Stimulated activated CD8-positive, alpha-beta memory T cell treated with anti-CD3 and anti-CD28 coated beads, Interleukin-2, amount 100 ng/mL, for 1 hour (primary cell): ENCODE measurements at places on chromosomes 5 and 9.

DNA sequence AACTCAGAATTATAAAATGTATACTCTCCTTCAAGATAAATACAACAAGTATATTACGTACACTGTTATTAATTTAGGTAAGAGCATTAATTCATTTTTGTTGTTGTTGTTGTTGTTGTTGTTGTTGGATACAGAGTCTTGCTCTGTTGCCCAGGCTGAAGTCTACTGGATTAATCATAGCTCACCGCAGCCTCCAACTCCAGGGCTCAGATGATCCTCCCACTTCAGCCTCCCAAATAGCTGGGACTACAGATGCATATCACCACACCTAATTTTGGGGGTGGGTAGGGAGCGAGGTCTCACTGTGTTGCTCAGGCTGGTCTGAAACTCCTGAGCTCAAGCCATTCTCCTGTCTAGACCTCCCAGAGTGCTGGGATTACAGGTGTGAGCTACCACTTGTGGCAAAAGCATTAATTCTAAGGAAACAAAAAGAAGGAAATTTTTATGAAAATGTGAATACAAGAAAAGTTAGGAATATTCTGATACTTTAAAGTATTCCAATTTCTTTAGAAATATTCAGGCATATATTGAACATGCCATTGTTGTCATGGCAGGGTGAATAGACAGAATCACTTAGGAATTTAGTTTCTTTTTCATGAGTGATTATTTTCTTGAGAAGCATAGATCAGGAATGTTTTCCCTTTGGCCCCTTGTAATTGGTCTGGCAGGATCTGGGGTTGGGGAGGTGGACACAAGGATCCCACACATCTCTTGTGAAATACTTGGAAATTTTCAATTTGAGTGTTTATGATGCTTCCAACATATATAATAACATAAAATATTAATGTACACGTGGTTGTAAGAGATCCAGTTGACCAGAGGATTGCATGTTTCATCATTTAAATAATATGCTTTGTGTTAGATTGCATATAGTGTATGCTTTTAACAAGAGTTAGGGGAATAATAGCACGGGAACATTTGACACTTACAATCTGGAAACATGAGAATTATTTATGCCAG is 263.6 kb downstream of the FANCC start:
- no peak for DNase-seq

DNA sequence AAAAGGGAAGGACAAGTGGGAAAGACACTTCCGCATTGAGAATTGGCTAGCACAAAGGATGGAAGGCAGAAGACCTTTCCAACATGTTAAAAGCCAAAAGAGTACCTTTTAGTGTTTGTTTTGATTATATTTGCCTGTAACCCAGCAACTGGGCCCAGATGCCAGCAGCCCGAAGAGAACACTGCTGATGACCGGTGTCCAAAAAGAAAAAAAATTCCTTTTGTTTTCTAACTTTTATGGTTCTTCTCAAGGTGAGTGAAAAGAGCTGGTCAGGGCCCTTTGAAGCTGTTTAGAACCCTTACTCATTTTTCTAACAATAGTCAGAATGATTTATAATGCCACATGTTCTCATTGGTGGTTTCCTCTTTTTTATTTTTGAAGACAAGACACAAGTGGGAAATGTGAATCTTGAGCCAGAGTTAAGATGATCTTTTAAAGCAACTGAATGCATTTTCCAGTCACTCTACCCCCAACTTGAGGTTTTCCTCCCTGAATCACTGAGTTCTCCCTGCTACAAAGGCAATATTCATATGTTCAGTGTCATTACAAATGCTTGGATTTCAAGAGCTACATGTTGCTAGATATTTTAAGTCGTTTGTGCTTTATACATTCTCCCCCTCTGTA is 32.3 kb upstream of the ZNF462 start:
- DNase-seq, result no peak

DNA sequence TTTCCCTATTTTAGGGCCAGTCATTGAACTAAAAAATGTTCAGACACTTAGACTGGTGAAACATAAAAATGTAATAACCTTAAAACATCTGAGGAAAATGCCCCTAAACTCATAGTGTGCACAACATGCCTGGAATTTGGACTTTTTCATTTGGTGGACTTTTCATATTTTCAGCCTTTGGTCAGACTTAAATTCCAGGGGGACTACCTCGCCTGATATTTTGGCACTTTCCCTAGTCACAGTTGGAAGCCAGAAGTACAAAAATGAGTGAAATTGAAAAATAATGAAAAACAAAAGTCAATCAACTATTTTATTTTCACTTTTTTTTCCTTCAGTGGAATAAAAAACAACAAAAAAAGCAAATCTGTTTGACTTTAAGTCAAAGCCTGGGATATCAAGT is 256.2 kb downstream of the ACTL7B start:
- no peak for DNase-seq

GRCh38 chr9:111658943-111659342 is 2.5 kb upstream of the GNG10 start:
- no peak for DNase-seq

DNA sequence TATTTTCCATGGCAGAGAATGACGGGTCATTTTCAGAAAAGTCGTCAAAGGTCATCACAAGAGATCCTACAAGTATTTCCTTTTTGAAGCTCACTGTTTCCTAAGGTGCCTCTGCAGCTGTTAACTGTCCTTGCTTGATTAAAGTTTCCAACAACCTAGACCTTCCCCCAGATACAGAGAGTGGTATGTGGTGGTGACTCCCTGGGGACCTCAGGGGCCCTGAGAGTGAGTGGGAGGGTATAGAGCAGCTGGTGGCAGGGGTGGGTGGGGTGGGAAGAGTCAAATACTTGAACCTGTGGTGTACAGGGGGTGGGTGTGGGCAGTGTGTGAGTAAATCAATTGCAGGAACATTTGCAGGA is 1.6 kb upstream of the CD72 start:
- no peak for DNase-seq

GRCh38 chr5:152092580-152092979 is 167.9 kb upstream of the GLRA1 start:
- DNase-seq, result no peak

DNA sequence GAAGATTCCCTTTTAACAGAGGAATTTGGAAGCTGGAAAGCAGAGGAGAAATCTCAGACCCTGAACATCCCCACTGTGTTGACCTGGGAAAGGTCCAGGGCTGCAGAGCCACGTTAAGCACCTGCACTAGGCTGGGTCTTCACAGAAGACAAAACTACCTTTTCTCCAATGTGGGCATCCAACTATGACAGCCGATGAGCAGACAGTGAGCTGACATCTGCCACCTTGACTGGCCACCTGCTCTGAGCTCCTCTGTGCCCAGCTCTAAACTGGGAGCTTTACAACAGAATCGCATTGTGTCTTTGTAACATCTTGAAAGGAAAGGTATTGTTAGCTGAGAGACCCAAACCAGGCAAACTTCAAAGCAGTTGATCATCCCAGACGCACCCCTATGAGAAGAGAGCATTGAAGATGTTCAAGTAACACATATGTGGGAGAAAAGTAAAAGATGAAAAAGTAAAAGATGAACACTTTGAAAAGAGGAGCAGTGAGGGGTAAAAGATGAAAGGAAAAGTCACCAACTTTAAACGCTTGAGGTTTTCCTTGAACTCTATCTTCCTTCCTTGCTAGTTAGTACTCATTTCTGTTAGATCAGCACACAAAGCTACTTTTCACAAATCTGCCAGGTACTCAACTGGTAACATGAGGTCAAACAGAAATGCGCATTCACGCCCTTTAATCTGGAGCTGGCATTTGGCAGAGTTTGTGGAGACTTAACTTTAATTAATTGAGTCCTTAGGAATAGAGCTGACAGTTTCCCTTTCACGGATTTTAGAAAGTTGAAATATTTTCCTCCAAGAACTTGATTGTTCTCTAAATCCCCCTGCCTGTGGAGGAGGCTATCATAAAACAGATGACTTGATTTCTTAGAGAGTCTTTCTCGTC is 53.2 kb upstream of the CTXN3 start:
- DNase-seq, result no peak

- DNase-seq, result no peak
Measured at GRCh38 chr9:68896486-68896885, 117.4 kb downstream of the PRKACG start.

- DNase-seq, result no peak
Measured at GRCh38 chr5:8906303-8906967, 639.4 kb downstream of the SEMA5A start.

GRCh38 chr9:120387257-120388002 is 192.5 kb downstream of the CDK5RAP2 start:
- no peak for DNase-seq

GRCh38 chr5:112419986-112420864 is 1.1 kb upstream of the EPB41L4A start:
- DNase-seq, result no peak

- DNase-seq, result no peak
Measured at GRCh38 chr5:168015506-168015905, 275.9 kb upstream of the WWC1 start.

- no peak for DNase-seq
Measured at GRCh38 chr9:86022687-86023266, 76.6 kb downstream of the GOLM1 start.

DNA sequence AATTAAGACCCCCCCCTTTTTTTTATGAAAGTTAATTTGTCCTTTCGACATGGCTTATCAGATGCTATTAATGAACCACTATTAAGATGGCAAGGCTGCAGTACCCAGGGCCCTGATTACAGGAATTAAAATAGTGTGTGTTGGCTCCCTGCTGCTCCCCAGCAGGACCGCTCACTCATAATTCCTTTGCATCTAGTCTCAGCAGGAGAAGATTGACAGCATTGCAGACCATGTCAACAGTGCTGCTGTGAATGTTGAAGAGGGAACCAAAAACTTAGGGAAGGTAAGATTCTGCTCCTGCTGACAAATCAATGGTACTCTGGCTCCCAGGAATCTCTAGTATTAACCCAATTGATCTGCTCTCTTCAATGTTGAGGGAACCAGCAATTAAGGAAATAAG is 61.0 kb downstream of the STX17 start:
- no peak for DNase-seq

- DNase-seq, result no peak
Measured at GRCh38 chr5:67257500-67257899, 60.9 kb upstream of the CD180 start.

GRCh38 chr9:113368982-113369854 is 7.6 kb downstream of the HDHD3 start:
- DNase-seq, result no peak

DNA sequence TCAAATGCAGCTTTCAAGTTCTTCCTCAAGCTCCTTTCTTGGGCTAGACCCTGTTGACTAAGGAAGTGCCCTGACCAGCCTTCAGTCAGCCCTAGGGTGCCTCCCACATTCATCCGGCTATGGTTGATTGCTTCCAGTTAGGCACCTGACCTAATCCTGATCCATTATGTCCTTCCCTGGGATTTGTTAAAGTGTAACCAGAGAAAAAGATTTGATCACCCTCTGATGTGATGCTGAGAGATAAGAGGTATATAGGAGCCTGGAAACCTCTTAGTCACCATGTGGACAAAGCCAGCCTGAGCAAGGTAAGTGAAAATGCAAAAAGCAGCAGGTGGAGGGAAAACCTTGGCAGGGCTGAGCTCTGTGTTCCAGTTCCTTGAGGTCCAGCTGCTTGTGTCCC is 178.8 kb upstream of the ERCC6L2 start:
- DNase-seq, result no peak

DNA sequence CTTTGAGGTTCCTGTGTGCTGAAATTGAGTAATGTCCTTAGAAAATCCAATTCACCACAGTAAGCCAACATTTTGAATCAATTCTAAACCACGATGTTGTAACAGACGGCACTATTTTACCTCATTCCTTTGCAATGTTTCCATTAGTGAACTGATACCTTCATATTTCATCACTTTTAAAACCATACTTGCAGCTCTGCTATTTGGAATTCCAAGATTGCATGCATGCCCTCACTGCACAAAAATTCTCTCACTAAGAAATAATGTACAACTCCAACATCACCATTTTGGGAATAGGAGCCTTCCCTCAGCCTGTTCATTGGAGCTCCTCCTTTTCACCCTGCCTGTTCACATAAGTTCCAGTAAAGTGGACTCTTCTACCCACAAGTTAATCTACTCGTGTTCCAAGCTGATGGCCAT is 74.8 kb upstream of the TGFBR1 start:
- DNase-seq, result no peak

DNA sequence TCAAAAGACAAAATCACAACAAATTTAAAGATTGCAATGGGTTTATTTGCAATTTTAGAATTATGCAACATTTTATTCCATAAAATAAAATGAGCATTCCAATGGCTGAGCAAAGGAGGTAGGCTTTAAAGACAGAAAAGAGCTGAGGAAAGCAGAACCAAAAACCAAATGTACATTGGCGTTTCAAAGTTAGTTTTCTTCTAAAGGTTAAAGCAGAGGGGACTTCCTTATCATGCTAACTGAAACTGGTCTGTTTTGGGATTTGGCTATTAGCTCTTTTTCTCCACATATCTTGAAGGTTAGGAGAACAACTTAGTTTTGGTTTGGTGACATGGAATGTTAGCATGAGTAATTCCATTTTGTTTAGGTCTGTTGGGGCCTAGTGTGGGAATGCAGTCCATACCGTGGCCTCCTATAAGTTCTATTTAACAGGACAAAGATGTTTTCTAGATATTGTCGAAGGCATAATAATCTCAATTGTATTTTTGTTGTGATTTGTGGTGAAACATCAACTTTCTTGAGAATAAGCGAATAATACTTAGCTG is 20.3 kb downstream of the DCP2 start:
- no peak for DNase-seq

GRCh38 chr9:97855486-97855875 is 2.5 kb downstream of the FOXE1 start:
- DNase-seq, result no peak

- no peak for DNase-seq
Measured at GRCh38 chr5:91598216-91598615, 215.1 kb upstream of the ARRDC3 start.

GRCh38 chr5:111229221-111229835 is 5.1 kb downstream of the CAMK4 start:
- DNase-seq, result no peak

DNA sequence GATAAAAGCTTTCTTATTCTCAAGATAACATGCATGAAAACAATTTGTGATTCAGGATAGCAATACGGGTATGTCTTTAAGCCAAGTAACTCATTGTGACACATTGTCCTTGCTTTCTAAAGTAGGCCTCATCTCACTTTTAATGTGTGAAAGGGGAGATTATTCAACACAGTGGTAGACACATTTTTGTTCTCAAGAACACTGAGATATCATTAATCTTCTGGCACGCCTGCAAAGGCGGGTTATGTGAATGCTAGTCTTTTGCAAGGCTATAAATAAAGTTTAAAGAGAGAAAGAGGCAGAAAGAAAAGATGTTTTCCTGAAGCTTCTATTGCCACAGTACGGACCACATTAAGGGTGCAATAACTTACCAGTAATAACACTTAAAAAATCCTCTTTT is 181.8 kb upstream of the MEF2C start:
- no peak for DNase-seq
